ENCODE measurements at places on chromosomes 4 and X.

DNA sequence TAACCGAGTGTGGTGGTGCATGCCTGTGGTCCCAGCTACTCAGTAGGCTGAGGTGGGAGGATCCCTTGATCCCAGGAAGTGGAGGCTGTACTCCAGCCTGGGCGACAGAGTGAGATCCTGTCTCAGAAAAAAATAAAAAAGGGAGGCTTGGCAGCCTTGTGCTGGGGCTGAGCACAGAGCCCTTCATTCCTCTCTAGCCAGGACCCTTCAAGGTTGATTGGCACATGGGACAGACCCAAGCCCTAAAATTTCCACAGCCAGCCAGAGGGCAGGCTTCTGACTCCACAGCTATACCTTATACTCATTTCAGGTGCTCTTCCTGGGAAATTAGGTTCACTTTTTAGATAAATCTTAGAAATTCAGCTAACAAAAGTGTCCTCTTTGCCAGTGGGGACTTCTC, 553.0 kb upstream of the CPEB2 start:
- DNase-seq: no peak

DNA sequence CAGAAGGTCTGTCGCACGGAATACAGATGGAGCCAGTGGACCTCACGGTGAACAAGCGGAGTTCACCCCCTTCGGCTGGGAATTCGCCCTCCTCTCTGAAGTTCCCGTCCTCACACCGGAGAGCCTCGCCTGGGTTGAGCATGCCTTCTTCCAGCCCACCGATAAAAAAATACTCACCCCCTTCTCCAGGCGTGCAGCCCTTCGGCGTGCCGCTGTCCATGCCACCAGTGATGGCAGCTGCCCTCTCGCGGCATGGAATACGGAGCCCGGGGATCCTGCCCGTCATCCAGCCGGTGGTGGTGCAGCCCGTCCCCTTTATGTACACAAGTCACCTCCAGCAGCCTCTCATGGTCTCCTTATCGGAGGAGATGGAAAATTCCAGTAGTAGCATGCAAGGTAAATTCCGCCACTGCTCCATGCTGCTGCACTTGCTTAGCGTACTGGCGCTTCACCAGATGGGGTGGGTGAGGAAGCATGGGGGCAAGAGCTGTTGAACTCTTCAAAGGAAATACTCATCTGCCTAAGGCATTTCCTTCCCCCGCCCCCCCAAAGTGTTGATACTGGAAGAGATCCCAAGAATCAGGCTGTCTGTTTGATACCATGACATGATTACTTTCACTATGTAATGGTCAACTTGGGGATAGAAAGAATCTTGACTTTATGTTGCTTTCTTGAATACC, 24.8 kb downstream of the KLF3 start:
- DNase-seq: no peak

- DNase-seq: peak; percentile 76
Measured at GRCh38 chr4:41934514-41934900, 722 bp upstream of the TMEM33 start.

DNA sequence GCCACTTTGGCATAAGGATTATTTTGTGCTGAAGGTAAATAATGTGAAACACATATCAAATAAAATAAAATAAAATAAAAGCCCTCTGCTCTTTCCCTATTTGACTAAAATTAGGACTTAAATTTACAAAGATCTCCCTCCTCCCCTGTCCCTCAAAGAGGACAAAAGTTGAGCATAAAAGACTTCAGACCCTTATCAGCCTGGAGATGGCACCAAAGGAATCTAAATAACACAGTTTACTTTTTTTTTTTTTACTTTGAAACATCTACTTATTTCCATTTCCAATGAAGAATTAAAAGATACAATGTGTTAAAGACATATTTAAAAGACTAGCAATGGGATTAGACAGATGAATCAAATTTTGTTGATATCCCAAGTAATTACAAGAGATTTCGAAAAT, 89.7 kb downstream of the EPHA5 start:
- DNase-seq: no peak

DNA sequence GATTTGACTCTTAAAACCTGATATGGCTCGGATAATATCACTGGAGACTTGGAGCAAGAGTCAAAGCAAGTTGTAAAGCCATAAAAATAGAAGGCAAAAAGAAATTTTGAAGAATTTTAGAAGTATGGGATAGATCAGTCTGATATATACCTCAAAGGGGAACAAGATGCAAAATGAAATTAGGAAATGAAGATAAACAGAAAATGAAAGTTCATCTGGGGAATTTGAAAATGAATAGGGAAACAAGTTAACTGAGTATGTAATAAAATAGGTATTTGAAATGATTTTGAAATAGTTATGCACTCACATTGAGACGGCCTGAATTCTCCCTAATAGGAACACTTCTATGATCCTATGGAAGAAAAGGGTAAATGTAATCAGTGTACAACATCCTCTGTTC, 5.7 kb downstream of the CYP2U1 start:
- DNase-seq: no peak

DNA sequence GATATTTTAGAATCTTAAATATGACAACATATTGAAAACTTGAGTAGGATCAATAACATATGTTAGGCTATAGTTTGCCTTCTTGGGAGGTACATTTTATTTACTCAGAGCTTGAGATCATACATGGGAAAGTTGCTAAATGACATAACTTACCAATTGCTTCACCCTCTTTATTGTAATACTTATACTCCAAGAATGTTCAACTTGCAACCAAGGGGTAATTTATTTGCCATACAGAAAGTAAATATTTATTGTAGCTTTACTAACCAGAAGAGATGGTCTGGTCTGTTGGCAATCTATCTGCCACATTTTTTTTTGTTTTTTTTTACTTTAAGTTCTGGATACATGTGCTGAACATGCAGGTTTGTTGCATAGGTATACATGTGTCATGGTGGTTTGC, 426.6 kb downstream of the ARHGAP24 start:
- no peak for DNase-seq

GRCh38 chrX:153667281-153667955, 6.2 kb downstream of the PNCK start:
- no peak for DNase-seq

DNA sequence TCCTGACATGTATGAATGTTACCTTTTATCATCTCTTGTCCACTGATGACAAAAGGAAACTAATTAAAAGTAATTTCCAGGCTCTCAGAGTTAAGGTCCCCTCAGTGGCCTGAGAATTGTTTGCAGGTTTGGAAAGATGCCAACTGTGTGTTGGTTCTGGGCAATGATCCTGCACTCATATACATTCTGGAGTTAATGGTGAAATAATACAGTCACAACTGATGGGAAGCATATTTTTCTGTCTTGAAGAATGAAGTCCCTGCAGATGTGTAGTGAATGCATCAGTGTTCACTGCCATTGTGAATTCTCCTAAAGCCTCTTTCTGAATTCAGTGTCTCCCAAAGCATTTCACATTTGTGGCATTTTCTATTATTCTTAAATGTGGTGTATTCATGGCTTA, 238.1 kb upstream of the PPP1R2C start:
- no peak for DNase-seq

DNA sequence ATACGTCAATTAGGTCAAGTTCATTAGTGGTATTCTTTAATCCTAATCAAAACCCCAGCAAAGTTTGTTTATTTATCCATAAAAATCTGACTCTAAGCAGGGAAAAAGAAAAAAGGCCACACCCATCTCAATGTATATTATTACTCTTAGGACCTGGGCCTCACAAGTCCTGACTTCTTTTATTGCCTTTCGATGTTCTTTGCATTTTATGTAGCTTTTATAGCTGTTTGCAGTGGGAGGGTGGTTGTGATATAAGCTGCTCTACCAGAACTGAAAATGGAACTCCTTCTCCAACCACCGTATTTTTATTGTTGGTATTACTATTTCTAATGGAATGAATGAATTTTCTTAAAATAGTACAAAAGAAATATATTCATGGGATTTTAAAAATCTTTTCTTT, 163.3 kb upstream of the FAM47C start:
- no peak for DNase-seq

DNA sequence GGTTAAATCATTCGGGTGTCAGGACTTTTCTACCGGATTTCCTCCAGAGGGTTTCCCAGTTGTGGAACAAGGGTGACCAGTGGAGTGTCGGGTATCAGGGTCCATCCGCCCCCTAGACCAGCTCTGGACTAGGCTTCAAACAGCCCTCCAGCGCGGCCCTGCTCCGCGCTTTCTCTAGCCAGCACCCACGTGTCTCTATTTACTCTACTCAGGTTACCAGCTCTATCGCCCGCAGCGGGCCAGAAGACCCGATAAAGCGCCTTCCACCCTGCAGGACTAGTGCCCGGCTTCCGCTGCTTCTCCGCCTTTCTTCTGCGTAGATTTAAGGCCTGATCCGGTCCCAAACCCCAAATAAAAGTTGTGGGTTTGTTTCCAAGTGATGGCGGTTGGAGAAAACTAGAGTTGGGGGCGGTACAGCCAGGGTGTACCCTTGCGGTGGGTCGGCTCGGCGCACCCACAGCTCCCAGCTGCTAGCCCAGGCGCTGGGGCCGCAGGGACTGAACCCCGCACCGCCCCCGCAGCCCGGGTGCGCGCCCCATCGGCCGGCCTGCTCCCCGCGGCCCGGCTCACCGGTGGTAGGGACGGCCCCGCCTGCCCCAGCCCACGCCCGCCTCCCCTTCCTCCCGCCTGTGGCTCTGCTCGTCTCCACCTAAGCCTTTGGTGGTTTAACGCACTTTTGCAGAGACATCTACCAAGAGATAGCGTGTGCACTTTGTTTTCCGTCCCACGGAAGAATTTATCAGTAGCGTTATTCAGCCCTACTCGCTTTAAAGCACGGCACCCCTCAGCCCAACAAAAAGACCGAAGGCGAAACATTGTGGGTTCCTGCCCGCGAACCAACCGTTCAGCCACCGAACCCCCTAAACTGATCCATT, 2.1 kb downstream of the LEF1 start:
- DNase-seq: no peak

GRCh38 chr4:105637408-105638176, 70.9 kb downstream of the INTS12 start:
- peak; percentile 48 for DNase-seq

- DNase-seq: no peak
Measured at GRCh38 chr4:158913766-158914165, 144.9 kb downstream of the FNIP2 start.

GRCh38 chr4:92163348-92163747, 140.4 kb upstream of the GRID2 start:
- peak; percentile 26 for DNase-seq

GRCh38 chr4:61128682-61129081, 71.4 kb upstream of the ADGRL3 start:
- no peak for DNase-seq

DNA sequence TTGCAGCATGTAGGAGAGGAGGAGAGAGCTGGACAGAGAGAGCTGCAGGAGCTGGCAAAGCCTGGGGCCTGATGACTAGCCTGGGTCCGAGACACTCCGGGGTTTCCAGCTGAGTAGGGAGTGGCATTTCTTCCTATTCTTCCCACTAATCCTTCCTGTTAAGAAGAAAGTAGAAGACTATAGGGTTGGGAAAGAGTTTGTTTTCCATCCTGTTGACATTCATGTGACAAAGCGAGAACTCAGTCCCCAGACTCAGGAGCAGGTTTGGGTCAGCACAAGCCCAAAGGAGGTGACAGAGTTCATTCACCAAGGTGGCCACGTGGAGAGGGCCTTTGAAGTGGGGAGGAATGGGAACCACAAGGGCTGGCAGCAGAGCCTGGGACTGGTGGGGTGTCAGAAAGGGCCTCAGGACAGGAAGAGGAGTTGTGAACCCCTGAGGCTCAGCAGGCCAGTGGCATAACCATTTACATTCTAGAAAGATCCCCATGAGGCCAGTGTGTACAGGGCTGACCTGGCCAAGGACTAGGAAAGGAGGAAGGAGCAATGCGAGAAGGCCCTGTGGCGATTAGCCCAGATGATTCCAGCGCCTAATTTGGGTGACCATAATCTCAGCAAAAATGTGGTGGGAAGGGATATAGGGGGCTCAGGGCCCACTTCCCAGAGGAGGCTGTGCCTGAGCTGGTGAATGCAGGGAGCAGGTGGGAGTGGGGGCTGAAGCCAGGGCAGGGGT, 3.3 kb upstream of the HAUS3 start:
- DNase-seq: no peak

DNA sequence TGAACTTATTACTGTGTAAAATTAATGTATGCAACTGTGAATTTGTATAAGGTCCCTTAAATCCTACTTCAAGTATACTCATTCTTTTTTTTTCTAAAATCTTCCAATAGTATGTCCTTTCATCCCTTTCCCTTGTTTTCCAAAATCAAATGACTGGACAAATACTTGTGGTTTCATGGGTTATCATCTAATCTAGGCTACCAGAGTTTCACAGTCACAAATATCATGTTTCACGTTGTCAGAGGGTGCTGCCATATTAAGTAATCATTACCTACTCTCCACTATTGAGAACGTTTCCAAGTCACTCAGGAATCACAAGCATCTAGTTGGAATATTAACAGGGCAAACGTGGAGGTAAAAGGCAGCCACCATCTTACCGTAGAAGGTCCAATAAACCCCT, 1235.0 kb upstream of the TENM3 start:
- no peak for DNase-seq

- no peak for DNase-seq
Measured at GRCh38 chr4:71446479-71447081, 107.8 kb downstream of the SLC4A4 start.

GRCh38 chrX:153463031-153463430, 7.3 kb downstream of the HAUS7 start:
- DNase-seq: no peak

DNA sequence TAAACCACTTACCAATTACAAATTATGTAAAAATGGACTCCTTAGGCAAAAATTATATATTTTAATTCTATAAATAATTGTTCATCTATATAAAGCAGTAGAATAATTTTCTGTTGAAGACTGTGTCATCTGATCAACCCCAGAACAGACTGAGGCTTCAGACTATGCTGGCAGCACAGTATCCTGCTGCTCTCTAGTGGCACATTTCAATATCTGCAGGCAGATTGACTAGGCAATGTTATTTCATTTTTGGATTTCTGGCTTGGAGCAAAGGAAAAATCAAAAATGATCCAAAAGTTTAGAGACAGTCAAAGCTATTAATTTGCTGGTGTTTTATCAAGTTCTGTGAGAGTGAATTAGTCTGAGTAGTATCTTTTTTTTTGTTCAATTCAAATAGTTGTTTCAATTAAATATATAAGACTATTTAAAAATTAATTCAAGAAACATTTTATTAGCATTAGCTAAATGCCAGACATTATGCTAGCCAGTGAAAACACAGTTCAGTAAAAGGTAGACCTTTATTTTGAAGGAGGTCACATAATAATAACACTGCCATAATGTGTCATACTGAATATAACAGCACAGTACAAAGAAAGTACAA, 21.3 kb upstream of the SULT1E1 start:
- DNase-seq: peak; percentile 47

Measured in NB4 (cell line).